Sigmoid colon (tissue), 7 donors: ENCODE measurements at places on chromosomes 5 and 9. TPM values are rescaled to one million over a fixed set of nuclear protein-coding genes. Genes with fewer than 3 reads are reported as not detected.

DNA sequence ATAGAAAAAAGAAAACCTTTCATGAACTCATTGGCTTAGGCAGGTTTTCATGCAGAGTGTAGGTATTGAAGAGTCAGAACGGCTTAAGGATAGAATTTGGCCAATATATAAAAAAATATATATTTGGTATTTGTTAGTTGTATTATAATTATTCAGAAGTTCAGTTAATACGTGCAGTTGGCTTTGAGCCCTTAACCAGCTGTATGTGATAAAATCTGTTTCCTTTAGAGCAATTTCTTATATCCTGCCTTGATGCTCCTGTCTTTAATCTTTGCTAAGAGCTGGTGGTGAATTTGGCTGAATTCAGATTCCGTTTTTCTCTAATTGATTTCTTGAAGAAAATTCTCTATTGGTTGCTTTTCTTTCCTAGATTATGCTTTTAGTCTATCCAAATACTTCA lies 3.7 kb downstream of the ANXA1 start:
- DNase-seq = no peak

DNA sequence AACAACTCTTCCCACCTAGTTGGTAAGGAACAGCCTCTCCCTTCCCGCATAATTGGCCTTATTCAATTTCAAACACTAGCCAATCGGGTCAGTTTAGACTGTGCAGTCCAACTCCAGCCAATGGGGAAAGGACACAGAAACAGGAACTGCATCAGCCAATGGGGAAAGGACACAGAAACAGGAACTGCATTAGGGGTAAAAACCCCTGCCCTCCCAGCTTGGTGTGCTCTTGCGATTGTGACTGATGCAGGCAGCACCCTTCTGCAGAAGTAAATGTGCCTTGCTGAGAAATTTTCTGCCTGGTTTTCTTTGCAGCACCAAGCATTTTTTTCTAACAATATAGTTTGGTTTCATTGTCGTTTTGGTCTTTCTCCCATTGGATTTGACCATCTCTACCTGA lies 8.5 kb upstream of the GLT6D1 start:
- no peak for DNase-seq

GRCh38 chr9:33868440-33868973 lies 51.5 kb downstream of the UBE2R2 start:
- DNase-seq = no peak

DNA sequence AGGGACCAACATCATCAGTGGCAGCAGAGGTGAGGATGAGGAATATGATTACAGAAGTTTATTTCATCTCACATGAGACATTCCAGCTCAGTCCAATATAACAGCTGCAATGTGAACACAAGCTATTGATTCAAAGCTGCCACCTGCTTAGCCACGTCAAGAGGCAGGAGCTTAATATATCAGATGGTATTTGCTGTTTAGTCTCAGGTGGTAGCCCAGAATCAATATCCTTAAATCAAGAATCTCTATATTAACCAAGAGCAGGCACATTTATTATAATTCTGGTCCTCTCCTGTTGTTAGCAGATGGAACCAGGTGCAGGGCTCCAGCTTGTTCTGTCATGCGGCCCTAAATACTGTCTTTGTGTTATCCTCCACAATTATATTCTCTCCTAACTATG lies 431.6 kb downstream of the ICE1 start:
- DNase-seq = no peak

DNA sequence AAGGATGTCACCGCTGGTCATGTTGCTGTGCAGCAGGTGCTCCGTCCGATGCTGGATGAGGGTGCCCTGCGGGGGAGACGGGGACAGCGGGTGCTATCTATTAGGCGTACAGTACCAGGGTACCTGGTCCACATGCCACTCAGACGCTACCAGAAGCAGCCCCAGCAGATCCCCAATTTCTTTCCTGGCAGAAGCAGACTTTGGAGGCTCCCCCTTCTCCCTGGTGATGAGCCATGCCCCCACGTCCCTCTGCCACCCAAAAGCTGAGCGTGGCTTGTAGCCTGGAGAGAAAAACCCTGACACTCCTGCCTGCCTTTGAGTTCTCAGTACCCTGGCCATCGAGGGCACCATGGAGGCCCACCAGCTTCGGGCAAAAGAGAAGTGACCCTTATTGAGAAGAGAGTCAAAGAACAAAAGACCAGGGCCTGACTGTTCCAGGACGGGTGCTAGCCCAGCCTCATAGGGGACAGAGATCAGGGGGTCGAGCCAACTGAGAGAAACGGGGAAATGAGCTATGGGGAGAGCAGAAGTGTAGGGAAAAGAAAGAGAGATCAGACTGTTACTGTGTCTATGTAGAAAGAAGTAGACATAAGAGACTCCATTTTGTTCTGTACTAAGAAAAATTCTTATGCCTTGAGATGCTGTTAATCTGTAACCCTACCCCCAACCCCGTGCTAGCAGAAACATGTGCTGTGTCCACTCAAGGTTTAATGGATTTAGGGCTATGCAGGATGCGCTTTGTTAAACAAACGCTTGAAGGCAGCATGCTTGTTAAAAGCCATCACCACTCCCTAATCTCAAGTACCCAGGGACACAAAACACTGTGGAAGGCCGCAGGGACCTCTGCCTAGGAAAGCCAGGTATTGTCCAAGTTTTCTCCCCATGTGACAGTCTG lies 62.0 kb upstream of the ZNF354B start:
- DNase-seq = no peak

DNA sequence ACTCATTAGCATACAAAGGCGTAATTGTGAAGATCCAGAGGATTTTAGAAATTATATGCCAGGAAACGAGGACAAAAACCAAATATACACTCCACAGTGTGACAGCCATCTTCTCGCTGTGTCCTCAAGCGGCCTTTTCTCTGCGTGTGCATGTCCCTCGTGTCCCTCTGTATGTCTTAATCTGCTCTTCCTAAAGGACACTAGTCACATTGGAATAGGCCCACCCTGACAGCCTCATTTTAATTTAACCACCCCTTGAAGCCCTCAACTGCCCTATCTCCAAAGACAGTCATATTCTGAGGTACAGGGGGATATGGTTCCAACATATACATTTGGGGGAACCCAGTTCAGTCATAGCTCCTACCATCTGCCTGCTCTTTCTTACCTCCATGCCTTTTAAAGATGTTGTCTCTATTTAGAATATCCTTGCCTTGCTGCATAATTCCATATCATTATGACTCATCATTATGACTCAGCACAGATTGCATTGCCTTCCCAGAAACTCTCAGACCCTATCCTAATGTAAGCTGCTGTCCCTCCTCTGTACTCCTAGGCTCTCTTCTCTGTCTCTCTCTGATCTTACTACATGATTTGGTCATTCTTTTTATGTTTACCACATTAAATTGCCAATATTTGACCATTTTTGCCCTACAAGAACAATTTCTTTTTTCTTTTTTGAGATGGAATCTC lies 210.9 kb downstream of the AOPEP start:
- DNase-seq = no peak

DNA sequence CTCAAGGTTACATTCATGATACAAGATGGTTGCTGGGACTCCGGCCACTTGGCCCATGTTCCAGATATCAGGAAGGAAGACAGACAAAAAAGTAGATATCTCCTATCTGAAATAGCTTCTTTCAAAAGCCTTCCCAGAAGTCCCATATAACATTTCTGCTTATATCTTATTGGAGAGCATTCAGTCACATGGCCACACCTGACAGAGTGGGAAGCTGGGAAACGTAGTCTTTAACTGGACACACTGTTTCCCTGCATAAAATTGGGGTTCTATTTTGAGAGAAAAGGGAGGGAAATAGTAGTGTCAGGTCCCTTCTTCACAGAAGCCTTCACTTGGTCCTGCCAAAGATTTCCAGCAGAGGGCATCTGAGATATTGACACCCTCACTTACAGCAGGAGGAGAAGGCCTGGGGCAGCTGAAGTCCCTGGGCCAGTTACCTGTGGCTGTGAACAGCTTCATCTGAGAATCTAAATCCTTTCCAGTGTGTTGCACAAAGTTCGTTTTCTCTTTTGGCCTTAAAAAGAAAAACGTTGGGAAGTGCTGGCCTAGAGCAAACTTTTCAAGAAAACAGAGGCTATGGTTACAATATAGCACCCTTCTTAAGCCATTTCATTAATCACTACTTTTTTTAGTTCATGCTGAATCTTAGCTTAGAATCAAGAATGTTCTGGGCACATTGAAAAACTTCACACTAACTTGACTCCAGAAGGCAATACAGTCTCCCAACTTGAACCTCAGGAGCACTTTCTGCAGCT lies 33.5 kb downstream of the SPEF2 start:
- no peak for DNase-seq

- no peak for DNase-seq
Measured at GRCh38 chr5:19044931-19045695, 942.9 kb downstream of the CDH18 start.

DNA sequence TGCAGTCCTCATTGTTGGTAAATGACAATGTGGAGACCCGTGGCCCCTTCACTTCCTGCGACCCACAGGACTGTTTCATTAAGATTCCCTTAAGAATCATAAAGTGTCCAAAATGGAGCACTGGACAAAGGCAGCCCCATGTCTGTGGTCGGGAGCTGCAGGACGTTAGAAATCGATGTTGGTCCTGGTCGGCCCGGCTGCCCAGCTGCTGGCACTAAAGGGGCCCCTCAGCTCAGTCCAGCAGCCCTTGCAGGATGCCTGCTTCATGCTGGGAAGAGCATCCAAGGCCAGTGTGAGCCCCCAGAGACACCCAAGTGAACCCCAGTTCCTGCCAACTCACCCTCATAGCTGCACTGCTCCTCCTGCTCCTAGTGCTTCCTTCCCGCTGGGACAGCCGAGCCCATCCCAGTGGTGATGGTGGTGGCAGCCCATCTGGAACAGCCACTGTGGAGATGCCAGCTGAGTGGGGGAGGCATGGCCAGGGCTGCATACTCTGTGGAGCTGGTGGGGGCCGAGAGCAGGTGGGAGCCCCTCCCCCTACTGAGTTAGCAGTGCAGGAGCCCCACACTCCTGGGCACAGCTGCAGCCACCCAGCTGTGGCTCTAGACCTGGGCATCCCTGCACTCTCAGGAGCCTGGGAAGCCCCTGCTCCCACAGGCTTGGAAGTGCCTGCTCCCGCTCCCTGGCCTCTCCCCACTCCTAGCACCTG lies 168.0 kb upstream of the IRX2 start:
- DNase-seq = no peak

GRCh38 chr5:36696059-36696673 lies 89.8 kb downstream of the SLC1A3 start:
- peak; percentile 67 for DNase-seq

- DNase-seq = no peak
Measured at GRCh38 chr5:181041043-181041442, 977 bp downstream of the BTNL9 start.

GRCh38 chr5:109786206-109786855 lies 96.6 kb downstream of the MAN2A1 start:
- DNase-seq = no peak

DNA sequence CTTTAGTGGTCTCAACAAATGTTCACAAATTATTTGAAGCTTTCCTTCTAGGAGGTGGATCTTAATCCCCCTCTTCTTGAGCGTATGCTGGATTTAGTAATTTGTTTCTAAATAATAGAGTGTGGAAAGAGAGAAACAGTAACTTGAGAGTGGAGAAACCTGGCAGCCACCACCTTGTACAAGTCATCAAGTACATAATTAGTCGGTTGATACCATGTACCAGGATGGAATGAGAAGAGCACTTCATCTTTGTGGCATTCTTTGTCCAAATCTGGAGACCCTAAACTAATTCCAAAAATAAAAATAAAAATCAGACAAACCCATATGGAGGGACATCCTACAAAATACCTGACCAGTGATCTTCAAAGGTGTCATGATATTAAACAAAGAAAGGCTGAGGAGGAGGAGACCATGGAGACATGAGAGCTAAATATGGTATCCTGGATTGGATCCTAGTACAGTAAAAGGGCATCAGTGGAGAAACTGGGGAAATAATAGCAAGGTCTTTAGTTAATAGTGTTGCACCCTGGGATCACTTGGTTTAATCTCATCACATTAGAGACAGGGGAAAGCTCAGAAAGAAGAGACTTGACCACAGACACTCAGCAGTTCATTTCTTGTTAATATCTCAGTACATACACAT lies 147.9 kb downstream of the ASTN2 start:
- DNase-seq = no peak

DNA sequence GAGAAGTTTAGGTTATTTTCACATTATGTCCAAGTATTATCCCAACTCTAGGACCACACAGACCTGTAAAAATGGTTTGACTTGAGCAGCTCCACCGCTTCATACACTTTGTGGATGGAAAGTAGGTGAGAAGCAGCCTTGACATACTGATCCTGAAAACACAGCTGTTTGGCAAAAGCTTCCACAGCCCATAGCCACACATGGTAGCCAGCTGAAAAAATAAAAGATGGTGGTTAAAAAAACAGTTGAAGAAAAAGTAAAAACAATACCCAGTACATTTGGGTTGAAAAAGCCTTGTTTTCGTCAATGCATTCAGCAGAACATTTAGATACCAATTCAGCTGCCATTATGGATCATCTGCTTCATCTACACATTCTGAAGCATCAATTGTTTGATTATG lies 36.7 kb downstream of the GEMIN5 start:
- DNase-seq = no peak

DNA sequence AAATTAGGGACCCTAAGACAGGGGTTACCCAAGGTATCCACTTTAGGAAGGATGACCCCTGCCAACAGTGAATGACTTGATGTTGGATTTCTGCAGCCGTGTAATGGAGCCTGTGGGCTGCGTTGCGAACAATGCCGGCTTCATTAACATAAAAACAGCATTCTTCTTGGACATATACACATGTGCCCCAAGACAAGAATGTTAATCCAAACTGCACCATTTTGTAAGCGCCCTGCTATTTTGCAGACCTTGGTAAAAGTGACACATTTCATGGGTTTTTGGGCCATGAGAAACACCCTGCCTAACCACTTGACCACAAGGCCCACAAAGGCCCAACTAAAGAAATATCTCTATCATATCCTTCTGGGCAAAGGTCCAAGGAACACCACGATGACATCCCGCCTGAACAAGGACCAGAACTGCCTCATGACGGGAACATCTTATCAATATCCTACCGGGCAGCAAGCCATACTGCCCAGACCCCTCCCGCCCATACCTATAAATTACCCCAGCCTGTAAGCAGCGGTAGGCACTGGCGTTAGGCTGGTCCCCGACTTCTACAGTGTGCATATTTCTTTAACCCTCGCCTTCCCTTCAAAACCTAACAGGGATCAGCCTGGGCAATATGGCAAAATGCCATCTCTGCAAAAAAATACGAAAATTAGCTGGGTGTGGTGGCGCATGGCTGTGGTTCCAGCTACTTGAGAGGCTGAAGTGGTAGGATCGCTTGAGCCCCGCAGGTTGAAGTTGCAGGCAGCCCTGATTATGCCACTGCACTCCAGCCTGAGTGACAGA lies 9.7 kb upstream of the PDCD1LG2 start:
- DNase-seq = no peak

DNA sequence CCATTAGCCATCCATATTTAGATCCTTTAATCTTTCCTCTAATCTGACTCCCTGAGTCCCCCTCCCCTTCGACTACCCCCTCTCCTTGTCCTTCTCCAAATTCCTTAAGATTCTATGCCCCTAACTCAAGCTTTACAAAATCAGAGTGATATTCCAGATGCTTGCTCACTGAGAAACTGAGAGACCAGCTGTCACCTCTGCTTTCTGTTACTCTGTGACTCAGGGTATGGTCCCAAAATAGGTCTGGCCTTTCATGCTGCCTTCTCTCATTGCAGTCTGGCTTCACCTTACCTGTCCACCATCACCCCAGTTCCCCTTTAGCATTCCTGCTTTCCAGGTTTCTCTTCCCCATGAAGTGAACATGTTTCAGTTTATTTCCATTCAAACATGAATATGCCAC lies 383.3 kb upstream of the SLC30A5 start:
- DNase-seq = no peak

The LEAP2 gene
- 0.54 TPM for total RNA-seq

The C9orf153 gene
- not detected for total RNA-seq

The SHROOM1 gene
- 8.6 TPM for total RNA-seq

The HDAC3 gene
- 32.4 TPM for total RNA-seq

The GRIA1 gene
- total RNA-seq = 1.1 TPM

The PRDM9 gene
- total RNA-seq = not detected

The TRIM52 gene
- 26.9 TPM for total RNA-seq

The CDH6 gene
- total RNA-seq = 1.6 TPM
